Activated T-helper 2 cell treated with anti-CD3 and anti-CD28 coated beads, Interferon-gamma antibody, Interleukin-2, Interleukin-4, amounts not matched to agents 10 μg/mL and 5 μg/mL and 100 μg/mL, durations not matched to agents 14 hours and 24 hours and 36 hours (primary cell): ENCODE measurements at places on chromosomes 16 and 17. TPM values are rescaled to one million over a fixed set of nuclear protein-coding genes. Genes with fewer than 3 reads are reported as not detected.

Gene TEKT5
- not detected in 2 replicates for total RNA-seq

Gene CFDP1
- total RNA-seq = 33.5 and 37.5 TPM in 2 replicates

Gene ADAMTS18
- not detected in 2 replicates for total RNA-seq

- no peak for DNase-seq
These were observed 78.8 kb downstream of the WIPI1 start for GRCh38 chr17:68378268-68379176.

DNA sequence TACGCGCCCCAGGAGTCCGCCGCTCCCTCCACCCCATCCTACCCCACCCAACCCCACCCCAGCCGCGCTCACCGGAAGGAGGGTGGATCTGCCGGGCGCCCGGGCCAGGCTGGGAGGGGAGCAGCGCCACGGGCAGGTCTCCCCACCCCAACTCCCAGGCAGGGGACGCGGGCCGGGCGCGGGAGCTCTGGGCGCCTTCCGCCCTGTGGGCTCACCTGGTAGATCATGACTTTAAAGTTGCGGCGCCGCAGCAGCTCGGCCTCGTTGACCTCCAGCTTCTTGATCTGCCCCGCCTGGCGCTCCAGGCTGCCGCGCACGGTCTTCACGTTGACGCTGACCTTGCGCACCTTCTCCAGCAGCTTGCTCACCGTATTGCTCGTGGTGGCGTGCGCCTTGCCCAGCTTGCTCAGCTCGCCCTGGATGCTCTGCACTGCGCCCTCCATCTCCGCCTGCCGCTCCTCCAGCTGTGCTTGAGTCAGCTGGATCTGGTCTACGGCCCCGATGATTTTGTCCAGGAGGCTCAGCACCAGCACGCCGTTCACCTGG lies 571 bp downstream of the CAVIN1 start:
- no peak for DNase-seq

DNA sequence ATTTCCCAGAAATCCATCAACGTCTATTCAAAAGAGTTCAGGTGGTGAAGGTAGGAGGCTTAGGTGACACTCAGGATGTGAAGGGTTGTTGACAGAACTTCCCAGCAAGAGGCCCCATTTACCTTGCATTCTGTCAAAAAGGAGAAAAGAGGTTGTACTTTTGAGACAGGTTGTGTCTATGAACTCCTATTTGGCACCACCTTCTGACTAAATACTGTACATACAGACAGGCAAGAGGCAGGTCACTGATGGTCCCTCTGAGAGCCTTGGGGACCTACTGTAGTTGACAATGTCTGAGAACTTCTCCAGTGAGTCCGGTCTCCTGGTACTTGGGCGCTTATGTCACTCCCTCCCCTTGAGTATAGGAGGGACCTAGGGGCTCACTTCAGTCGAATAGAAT lies 479.3 kb upstream of the ZFHX3 start:
- no peak for DNase-seq

DNA sequence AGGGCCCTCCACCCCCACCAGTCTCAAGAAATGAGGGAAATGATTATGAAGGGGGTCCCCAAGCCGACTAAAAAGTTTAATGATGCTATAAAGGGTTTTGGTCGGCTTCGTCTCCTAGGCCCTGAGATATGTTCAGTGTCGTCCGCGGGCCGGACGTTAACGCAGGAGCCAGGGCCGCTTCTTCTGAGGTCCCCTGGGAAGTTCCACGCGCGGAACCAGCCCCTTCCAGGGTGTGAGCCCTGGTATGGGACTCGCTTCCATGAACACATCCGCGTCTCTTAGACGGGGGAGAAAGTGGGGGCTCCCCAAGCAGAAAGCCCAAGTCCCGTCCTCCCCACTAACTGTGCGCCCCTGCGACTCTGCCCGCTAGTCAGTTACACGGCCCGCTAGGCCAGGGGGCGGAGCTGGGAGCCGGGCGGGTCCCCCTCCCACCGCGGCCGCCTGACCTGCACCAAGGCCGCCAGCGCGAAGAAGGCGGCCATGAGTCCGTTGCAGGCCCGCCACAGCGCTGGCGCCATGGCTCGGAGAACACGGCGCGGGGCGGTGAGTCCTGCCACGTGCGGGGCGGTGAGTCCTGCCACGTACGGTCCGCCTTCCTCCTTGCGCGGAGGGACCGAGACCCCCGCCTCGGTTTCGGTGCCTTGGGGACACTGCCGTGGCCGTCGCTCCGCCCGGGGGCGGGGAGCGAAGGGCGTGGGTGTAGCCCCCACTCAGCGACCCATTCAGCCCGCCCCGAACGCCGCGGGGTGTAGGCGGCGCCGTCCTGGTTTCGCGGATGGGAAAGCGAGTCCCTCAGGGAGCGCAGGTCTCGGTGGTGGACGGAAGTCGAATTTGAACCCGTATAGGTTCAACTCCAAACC lies at the start of gene TMEM220:
Gene TMEM220 (minus strand): TSS at position 690 of the 860 bp plus-strand sequence. CDS start 172 bp downstream, at position 518.
- no peak for DNase-seq

- DNase-seq = no peak
These were observed 12.2 kb upstream of the RPH3AL start for GRCh38 chr17:364766-365165.

GRCh38 chr17:75456039-75456416 lies 407 bp upstream of the TMEM94 start:
- DNase-seq = no peak

GRCh38 chr17:3896108-3896967 lies 3.5 kb upstream of the CAMKK1 start:
- no peak for DNase-seq

DNA sequence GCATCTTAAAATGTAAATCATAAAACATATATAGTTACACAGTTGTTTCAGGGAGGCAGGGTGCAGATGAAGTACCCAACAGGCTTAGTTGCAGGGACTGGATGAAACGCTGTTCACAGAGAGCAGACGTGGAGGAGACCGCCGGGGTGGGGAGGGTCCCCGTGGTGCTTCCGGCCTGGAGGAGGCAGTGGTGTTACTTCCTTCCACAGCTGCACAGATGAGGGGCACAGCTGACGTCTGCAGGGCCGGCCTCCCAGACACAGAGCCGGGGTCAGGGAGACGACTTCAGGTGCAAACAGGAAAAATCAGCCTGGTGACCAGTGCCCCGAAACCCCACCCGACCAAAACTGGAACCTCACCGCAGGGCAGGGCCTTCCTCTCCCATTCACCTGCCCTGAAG lies 17.1 kb downstream of the SPIRE2 start:
- DNase-seq = no peak
